ENCODE measurements at places on chromosomes 2 and 18. TPM values are rescaled to one million over a fixed set of nuclear protein-coding genes. Genes with fewer than 3 reads are reported as not detected.

- peaks cover 10% of the 10 kb centered on the region for H3K4me1 ChIP-seq
- no peaks in the 10 kb centered on the region for H3K36me3 ChIP-seq
- no peaks in the 10 kb centered on the region for H3K27me3 ChIP-seq
Measured at GRCh38 chr2:222753251-222753824, 81.9 kb downstream of the MOGAT1 start.

- no peak for DNase-seq
- peaks cover 18% of the 10 kb centered on the region for H3K36me3 ChIP-seq
Measured at GRCh38 chr18:79424008-79424565, 28.4 kb downstream of the NFATC1 start.

DNA sequence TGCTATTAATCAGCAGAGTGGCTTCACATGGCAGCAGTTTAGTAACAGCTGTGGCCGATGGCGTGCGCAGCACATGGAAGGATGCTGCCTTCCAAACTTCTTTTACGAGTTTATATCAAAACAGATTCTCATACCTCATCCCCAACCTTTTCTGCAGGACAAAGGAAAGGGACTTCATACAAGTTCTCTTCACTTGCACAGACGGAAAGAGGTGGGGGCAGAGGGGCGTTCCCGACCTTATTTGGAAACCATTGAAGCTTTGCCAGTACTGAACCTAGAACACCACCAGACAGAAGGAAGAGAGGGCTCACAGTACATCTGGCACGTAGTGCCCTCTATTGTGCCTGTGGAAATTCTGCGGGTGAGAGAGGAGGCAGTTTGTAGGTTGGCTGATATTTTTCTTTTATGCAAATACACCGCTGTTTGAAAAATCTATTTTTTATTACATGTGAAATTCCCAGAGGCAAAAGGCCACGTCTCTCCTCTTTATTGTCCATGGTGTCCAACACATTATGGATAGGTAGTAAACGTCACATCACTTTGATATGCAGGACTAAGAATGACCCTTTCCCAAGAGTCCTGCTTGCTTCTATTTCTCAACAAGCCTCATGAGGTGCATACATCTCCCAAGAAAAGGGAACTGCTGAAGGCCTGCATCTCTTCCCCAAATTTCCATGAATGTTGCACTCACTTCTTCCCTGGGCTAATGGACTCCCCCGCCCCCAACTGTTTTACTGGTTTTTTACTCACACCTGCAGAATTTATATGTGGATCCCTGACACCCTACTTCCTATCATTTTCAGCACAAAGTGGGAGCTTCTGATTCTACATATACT, 31.3 kb downstream of the COLEC12 start:
- H3K27ac ChIP-seq, result no peak overlapping the region
- no peak overlapping the region for H3K4me3 ChIP-seq
- no peak for DNase-seq
- no peaks in the 10 kb centered on the region for H3K27me3 ChIP-seq
- H3K4me1 ChIP-seq, result no peaks in the 10 kb centered on the region

Gene PROKR1
- not detected for total RNA-seq

DNA sequence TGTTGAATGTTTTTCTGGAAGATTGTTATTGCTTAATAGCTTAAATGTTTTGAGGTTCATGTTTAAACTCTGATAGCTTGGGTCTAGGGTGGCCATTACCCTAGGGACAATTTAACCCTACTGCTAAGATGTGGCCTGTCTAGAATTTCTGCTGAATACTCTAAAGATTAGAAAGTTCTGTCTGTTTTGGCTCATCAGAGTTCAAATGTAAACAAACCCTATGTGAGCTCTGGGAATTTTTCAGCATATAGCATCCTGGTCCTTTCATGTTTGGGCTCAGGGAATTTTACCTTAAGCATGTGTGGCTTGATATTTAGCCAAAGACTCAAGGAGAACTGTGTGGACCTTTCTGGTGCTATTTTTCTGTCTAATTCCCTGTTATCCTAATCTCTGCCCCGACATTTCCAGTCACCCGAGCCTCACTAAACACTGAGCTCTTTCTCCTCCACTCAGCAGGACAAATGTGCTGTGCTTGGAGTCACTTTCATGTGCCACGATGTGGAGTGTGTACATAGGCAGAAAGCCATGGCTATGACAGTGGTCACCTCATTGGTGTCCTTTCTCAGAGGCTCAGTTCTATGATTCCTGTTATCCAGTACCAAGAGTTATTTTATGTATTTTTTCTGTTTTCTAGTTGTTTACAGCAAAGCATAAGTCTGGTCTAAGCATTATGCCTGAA, 492.5 kb upstream of the SPHKAP start:
- no peak overlapping the region for H3K4me3 ChIP-seq
- no peak for DNase-seq
- H3K4me1 ChIP-seq, result no peaks in the 10 kb centered on the region
- no peaks in the 10 kb centered on the region for H3K36me3 ChIP-seq

DNA sequence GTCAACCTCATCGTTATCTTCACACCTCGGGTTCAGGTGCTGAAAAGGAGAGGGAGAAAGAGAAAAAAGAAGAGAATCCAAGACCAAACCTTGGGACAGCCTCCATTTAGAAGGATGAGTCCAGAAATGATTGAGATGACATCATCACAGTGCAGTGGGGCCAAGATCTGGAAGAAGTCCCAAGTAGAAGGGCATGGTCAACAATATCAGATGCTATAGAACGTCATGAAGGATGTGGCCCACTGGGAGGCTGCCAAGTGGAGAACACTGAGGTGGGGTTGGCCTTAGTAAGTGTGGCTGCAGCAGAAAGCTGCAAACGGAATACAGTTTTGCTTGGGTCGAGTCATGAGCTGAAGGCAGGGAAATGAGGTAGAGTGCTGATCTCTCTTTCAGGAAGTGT, 91.1 kb upstream of the FZD7 start:
- no peak overlapping the region for H3K27ac ChIP-seq
- DNase-seq, result no peak
- no peaks in the 10 kb centered on the region for H3K4me1 ChIP-seq
- H3K27me3 ChIP-seq, result peaks cover 11% of the 10 kb centered on the region
- no peaks in the 10 kb centered on the region for H3K36me3 ChIP-seq

Gene INHBB
- 1.8 TPM for total RNA-seq

Measured in endothelial cell of umbilical vein (primary cell).